ENCODE measurements at places on chromosomes 16 and 17.

DNA sequence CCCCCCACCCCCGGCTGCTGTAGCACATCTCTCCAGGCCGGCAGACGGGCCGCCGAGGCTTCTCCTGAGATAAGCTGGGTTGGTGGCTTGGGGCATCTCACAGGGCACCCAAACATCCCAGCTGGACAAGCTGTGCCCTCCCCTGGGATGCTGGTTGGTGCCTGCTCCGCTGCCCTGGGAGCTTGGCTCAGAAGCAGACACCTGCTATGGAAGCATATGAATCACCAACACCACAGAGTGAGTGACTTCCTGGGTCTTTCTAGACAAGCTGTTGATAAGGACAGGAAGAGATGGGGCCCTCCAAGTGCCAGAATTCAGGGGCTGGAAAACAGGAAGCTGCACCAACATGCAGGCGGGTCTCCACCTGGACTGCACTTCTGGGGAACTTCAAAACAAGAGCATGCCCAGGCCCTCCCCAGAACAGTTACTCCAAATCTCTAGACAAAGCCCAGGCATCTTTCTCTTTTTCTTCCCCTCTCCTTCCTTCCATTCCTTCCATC is 13.7 kb downstream of the C16orf95 start:
- DNase-seq = no peak

DNA sequence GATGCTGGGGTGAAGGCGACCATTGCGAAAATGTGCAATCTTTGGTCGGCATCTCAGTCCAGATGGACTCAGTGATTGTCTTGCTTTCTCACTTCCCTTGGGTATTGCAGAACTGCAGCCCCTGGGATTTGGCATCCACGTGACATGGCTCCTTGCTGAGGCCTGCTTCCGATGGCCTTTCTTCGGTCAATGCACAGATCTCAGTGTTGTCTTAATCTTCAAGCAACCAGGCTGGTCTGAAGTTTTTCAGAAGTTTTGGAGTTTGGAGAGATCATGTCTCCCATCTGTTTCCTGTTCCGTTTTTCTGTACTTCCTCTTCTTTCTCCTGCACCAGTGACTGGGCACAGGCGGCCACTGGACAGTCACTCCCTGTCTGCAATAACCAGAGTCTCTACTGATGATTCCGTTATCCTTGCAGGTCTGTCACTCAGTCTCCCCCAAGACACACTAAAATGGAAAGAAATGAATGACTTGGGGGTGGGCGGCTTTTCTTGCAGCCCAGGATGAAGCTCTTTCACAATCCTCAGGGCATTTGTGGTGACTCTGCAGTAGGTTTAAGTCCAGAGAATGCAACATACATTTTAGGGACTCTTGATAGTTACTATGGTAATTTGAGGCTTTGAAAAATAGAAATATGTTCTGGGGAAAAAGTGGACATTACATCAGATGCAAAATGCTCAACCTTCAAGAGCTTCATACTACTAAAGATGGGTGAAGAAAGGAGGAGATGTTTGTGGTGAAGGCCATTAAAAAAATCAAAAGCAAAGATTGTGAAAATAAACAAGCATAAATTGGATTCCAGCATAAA is 106.3 kb upstream of the ZFHX3 start:
- DNase-seq = no peak

DNA sequence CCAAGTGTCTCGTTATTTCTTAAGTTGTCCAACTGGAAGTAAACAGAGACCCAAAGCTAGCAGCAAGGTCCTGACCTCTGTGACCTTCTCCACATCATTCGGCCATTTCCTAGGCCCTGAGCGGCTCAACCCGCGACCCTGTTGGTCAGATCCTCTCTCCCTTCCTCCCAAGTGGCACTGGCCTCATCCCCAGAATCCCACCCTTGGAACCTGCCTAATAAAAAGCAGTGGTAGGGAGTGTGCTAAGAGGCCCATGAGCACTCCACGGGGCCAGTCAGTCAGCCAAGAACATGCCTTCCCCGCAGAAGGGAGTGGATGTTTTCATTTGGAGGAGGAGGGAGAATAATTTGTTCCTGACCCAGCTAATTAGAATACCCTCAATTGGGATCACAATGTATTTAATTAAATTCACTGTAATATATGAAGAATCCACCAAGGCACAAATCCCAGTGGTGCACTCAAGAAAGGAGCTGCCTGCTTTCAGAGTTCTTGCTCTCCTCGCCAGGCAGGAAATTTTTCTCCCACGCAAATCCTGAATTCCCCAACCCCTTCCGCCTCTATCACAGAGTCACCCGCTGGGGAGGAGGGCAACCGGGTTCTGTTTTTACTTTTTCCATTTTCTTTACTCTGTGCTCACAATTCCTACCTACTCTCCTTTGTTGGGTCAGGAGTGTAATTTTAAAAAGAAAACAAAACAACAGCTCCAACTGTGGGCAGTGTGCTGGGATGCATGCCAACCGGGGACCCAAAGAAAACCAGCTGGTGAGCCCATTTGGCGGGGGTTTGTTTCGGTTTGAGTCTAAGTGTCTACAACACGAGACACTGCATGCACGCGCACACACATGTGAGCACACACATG is 153.4 kb downstream of the ZFHX3 start:
- DNase-seq = no peak

- no peak for DNase-seq
Measured at GRCh38 chr16:35744084-35744483, 2284.7 kb downstream of the TP53TG3F start.

- DNase-seq = no peak
Measured at GRCh38 chr16:183005-183404, 2.7 kb downstream of the HBQ1 start.

- no peak for DNase-seq
Measured at GRCh38 chr16:86515777-86516622, 5.7 kb downstream of the FOXF1 start.

GRCh38 chr17:64662774-64663367 is 764 bp upstream of the SMURF2 start:
- DNase-seq = no peak

GRCh38 chr17:76816590-76817135 is 51.5 kb upstream of the MGAT5B start:
- peak; percentile 89 for DNase-seq

- no peak for DNase-seq
Measured at GRCh38 chr16:10965440-10966061, 21.2 kb downstream of the CLEC16A start.

DNA sequence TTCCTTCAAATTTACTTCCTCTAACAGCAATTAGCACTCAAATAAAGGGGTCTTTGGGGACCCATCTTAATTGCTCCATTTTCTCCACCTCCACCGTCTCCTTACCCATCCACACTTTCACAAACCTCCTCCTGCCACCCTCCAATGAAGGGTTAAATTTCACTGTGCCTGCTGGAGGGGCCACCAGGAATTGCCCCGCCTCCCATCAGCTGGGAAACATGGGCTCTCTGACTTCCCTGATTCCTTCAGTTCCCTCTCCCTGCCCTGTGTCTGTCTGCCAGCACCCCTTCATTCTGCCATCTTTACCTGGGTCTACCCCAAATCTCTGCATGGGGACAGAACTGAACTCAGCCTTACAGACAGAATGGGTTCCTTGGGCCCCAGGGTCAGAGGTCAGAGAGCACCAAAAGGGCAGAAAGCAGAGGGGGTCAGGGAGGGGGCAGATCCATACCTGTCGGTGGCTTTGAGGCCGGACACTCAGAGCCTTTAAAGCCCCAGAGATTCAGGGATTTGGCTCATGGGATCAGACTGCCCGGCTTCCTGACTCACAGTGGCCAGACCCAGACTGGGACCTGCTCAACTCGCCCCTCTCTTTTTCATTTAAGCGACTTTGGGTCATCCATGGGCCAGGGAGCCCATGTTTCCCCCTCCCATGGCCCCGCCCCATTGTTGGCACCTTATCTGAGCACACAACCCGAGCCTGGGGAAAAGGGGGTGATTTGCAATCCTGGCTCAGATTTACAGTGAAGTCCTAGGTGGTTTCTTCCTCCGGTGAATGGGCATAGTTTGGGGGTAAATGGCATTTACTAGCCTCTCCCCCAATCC is 17.6 kb upstream of the SP2 start:
- DNase-seq = no peak

- DNase-seq = peak; percentile 81
Measured at GRCh38 chr17:1153795-1154546, 25.8 kb downstream of the ABR start.

DNA sequence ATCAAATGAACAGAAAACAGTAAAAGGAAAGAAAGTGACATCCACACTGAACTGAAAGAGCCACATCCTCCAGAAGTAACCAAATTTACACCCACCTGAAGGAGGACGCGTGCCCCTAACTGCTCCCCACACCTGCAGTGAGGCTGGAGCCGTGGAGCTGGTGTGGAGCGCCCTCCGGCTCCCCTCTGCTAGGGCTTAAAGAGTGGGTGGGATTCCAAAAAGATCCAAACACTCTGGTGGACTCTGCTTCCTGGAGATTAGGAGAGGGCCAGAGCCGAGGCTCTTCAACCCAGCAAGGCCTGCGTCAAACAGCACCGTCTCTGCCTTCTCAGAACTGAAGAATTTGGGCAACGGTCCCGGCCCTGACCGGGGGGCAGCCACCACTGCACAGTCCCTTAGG is 15.2 kb downstream of the CCDC40 start:
- DNase-seq = no peak

GRCh38 chr17:3827124-3827773 is 18.8 kb downstream of the NCBP3 start:
- peak; percentile 86 for DNase-seq

GRCh38 chr16:87190288-87191230 is 126.6 kb downstream of the C16orf95 start:
- DNase-seq = no peak

- no peak for DNase-seq
Measured at GRCh38 chr16:24164416-24164815, 91.7 kb upstream of the CACNG3 start.

GRCh38 chr16:57949013-57949412 is 21.9 kb downstream of the CNGB1 start:
- DNase-seq = no peak

DNA sequence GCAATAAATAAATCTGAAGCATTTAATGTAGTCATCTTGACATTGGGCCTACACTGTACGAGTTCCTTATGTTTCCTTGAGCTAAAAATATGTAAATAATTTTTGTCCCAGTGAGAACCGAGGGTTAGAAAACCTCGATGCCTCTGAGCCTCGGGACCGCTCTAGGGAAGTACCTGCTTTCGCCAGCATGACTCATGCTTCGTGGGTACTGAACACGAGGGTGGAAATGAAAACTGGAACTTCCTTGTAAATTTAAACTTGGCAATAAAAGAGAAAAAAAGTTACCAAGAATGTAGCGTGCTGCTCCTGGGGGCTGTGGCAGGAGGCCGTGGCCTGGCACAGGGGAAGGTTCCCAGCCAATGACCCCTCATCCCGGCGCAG is 74.1 kb downstream of the SOCS1 start:
- DNase-seq = no peak

GRCh38 chr16:68230956-68231355 is 5.0 kb downstream of the ESRP2 start:
- DNase-seq = no peak
